Bronchial smooth muscle cell (primary cell): ENCODE measurements at places on chromosomes 11 and 22. TPM values are rescaled to one million over a fixed set of nuclear protein-coding genes. Genes with fewer than 3 reads are reported as not detected.

FAM180B gene
- total RNA-seq = 0.09 and 0.16 TPM in 2 replicates

LRRC56 gene
- total RNA-seq = 0.95 and 1.0 TPM in 2 replicates

TESMIN gene
- total RNA-seq = 0.32 TPM in 1 of 2 replicates, not detected in the other

DDIAS gene
- total RNA-seq = 0.26 and 0.63 TPM in 2 replicates

SCUBE2 gene
- 0.79 and 4.0 TPM in 2 replicates for total RNA-seq

NFAM1 gene
- total RNA-seq = under 0.01 TPM in 1 of 2 replicates, not detected in the other

CCDC89 gene
- 7.1 and 8.7 TPM in 2 replicates for total RNA-seq

CTSF gene
- total RNA-seq = 28.1 and 42.4 TPM in 2 replicates

NLRP14 gene
- total RNA-seq = 0.09 and 0.16 TPM in 2 replicates

FAM227A gene
- 1.1 and 2.5 TPM in 2 replicates for total RNA-seq

OR52B6 gene
- total RNA-seq = not detected in 2 replicates

MUC5AC gene
- total RNA-seq = under 0.01 TPM in 1 of 2 replicates, not detected in the other

MAML2 gene
- 4.1 and 8.0 TPM in 2 replicates for total RNA-seq
